Effector memory CD8-positive, alpha-beta T cell (primary cell): ENCODE measurements at places on chromosomes 1 and 21.

GRCh38 chr1:1982379-1983232 lies 21.0 kb downstream of the CFAP74 start:
- DNase-seq, result no peak

DNA sequence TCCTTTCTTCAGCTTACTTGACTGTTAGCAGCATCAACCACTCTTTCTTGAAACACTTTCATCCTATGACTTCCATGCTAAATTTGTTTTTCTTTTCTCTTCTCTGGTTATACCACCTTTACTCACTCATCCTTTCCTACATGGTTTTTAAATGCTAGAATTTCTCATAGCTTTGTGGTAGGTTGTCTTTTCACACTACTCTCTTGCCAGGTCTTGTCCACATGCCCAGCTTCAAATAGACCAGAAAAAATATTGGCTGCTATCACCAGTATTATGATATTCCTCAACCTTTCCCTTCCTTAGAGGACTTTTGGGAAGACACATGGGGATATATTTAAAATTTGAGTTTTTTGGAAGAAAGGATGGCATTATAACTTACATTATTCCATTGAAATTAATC lies 48.8 kb downstream of the PPP1R12B start:
- DNase-seq, result no peak

GRCh38 chr1:62265956-62266935 lies 53.0 kb downstream of the KANK4 start:
- DNase-seq, result no peak

GRCh38 chr21:33974513-33975468 lies 59.2 kb upstream of the ATP5PO start:
- no peak for DNase-seq
